ENCODE measurements at places on chromosomes 7 and 10.

- DNase-seq: no peak
Measured at GRCh38 chr7:42475082-42475481, 238.1 kb upstream of the GLI3 start.

DNA sequence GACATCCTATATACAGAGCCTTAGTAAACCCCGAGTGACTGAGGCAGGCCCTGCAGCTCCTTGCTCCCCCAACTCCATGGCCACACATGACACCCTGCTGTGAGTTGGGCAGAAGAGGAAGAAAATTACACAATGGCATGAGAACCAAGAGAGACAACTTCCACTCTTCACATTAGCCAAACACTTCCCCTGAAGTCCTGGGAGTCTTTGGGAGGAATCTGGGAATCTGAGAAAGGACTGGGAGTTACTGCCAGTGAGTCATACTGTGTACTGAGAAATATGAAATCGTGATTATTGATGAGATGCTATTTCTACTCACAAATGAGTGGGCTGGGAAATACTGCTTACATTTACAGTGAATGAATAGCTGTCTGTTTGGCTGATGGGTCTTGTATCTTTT, 116.6 kb downstream of the SPAG6 start:
- DNase-seq: no peak

GRCh38 chr7:90624225-90624911, 28.2 kb downstream of the CDK14 start:
- no peak for DNase-seq

DNA sequence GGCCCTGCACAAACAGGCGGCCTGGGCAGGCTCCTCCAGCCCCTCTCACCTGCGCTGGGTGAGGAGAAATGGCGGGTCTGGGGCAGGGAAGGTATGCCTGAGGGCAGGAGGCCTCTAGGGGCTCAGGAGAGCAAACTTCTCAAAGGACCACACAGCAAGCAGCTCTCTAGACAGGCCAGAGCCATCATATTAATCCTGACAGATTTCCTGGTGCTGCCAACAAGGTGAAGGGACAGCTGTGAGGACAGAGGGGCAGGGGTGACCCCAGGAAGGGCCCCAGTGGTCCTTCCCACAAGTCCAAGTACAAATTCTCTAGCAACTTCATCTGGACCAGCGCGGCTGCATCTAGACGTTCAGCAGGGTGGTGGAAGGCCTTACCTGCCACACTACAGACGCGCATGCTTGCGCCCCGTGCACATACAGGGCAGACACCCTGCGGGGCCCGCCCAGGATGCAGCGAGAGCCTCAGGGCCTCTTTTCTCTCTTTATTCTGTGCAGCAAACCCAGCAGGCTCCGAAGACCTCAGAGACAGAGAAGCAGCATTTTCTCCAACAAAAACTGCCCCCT, 62.1 kb downstream of the ZRANB1 start:
- no peak for DNase-seq

- DNase-seq: no peak
Measured at GRCh38 chr7:87966271-87966670, 32.2 kb downstream of the ADAM22 start.

GRCh38 chr10:52313256-52313932, 687 bp upstream of the DKK1 start:
- no peak for DNase-seq

DNA sequence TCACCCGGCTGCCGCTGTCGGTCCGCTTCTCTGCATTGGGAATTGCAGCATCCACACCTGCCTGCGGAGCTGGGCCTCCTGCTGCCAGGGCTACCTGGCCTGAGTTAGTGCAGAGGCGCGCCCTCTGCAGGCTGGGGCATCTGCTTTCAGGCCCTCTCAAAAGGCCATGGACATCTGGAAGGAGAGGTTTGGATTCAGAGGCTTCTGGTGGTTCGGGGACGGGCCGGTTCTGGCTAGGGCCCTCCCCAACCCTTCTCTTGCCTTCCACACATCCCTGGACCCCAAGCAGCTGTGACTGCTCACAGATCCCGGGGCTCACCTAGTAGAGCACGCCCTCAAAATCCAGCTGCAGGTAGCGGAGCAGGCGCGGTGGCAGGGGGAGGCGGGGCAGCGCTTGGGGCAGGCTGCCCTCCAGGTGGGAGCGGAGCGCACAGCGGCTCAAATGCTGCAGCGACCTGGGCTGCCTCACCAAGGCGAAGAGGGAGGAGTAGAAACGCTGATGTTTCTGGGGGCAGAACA, 8.4 kb upstream of the GBX1 start:
- no peak for DNase-seq

GRCh38 chr10:3036155-3037021, 31.0 kb upstream of the PFKP start:
- DNase-seq: no peak

DNA sequence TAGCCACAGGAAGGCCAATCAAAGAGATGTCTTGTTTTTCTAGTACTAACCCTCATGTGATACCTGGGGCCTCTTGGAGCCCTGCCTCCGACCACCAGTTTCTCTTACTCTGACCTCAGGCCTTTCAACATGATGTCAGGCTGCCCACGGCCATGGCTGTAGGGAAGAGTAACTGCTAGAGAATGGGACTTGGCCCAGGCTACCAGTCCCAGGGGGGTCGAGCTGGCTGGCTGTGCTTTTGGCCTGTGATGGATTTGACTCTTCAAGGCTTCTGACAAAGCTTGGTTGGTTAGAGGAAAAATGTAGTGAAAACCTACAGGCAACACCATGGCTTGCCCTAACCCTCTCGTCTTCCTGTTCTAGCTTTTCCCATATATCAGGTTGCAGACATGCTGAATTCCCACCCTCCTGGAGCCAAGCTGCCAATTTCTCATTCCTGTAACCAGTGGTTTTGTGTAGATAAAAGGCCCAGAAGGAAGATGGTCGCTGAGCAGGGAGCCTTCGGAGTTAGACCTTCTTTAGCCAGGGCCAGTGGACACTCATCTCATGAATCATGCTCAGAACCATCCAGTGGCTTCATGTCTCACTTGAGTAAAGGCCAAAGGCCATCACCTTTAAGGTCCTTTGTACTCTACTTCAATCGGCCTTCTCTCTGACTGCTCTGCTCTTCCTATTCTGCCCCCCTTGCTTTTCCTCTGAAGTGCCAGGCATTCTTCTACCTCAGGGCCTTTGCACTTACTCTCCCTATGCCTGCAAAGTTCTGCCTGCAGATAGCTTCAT, 19.7 kb downstream of the SUFU start:
- DNase-seq: no peak

DNA sequence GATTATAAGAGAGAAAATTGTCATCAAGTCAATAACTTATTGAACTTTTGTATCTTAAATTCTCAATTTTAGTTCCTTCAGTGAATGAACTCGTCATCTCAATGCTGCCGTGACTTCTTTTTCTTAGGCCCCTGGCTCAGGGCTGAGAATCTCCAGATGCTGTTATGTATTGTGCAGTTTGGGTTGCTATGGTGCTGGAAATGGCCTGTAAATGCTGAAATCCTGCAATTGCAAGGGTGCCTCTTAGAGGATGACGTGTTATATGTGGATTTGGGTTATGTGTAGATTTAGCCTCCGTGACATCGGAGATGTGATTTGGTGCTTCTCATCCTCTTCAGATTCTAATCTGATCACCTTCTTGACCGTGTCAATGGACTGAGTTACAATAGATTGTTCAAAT, 55.7 kb upstream of the ZRANB1 start:
- DNase-seq: no peak

DNA sequence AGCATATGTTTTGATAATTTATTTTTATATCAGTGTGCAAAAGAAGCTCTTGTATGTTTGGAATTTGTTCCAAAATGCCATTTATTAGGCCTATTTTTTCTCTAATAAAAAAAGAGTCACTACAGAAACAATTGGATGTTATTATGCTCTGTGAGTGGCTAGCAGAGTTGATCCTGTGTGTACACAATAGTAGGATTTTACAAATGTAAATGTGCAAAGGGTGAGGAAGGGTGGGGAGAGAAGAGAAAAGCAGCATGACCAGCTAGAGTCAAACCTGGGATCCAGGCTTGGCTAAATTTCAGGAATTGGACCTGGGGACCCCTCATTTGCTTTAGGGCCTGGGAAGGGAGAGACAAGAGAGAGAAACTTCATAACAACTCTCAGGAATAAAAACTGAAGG, 32.5 kb downstream of the SEMA3A start:
- DNase-seq: no peak

DNA sequence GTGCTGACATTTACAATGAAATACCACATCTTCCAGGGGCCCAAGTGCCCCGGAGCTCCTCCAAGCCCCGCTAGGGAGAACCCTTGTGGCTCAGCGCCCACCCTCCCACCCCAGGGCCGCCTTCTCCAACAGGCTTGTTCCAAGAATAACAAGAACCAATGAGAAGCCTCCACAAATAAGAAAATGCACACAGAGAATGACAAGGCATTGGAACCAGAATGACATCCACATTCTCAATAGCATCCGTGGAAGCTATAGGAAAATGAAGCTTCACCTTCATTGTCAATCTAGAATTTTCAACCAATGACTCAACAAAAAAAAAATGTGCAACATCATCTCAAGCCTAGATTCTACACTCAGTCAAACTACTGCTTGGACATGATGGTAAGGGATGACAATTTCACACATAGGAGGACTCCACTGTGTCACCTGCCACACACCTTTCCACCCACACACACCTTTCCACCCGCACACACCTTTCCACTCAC, 50.4 kb upstream of the PPP2R2D start:
- no peak for DNase-seq

- no peak for DNase-seq
Measured at GRCh38 chr10:93383562-93383981, 98.6 kb downstream of the MYOF start.

DNA sequence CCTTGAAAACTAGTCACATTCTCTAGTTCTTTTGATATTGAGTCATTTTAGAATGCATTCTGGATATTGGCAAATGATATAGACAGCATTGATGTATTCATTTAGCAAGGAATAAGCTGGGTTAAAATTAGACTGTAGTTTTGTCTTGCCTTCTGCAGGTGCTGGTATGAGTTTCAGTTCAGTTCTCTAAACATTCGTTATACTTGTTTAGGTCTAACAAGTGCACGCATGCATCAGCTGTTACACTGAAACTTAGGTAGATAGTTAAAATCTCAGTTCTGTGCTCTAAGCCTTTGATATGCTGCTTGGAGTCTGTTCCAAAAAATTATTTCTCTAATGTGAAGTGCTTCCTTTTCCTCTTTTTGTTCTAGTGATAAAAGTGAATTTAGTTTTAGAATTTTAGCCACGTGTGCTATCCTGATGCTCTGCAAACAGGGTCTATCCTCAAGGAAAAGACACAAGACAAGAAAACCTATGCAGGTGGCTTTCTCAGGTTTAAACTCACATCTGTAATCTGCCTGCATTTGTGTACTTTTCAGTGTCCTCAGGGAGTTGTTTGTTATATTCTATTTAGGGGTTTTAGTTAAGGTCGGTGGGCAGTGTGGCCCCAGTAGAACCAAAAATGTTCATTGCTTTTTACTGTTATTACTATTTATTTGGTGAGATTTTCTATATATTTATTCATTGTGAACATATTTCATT, 409.0 kb downstream of the CDC14C start:
- DNase-seq: no peak

- no peak for DNase-seq
Measured at GRCh38 chr7:145698526-145699262, 417.9 kb upstream of the CNTNAP2 start.

DNA sequence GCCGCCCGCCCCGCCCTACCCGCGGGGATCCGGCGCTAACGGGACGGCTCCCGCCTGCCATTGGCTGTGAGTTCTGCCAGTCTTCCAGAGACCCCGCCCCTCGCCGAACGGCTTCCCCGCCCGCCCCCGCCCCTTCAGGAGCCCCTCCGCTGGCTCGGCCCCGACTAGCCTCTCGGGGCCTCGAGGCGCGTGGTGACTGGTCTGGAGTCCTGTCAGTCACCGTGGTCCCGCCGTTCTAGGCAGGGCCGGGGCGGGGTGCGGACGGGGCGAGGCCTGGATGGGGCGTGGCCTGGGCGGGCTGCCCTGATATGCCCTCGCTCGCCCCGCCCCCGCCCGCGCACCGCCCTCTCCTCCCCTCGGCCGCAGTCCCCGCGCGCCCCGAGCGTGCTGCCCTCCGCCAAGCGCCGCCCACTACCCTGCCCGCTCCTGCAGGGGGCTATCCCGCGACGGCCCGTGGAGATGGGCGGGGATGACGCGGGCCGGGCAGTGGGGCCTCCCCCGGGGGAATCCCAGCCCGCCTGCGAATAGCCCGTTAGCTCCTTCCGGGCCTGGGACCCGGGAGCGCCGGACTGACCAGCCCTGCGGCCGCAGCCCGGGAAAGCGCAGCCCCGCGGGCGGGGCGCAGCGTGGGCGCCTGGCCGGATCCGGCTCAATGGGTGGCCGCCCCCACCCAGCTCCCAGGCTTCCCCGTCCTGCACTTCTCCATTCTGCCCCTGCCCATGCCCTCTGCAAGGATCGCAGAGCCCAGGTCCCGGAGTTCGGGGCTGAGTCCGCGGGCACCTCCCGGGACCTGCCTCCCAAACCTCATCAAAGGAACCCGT, 444 bp upstream of the HIP1 start:
- peak; percentile 94 for DNase-seq

DNA sequence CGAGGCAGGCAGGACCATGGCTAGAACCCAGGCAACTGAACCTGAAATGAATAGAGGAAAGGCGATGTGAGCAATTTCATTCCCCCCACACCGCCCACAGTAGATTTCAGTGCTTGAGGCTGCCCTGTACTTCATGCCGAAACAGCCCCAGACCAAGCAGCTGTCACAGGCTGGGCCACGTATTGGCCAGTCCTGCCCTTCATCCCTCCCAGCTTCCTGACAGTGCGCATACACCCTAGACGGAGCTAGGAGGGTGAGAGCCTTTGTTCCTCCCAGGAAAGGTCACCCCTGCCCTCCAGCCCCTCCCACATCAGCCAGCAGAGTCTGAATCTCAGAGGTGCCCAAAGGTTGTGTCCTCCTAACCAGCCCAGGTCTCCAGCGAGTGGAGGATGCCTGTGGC, 98.8 kb downstream of the ZMIZ1 start:
- no peak for DNase-seq

- DNase-seq: no peak
Measured at GRCh38 chr7:86930554-86931307, 128.7 kb downstream of the ELAPOR2 start.

- DNase-seq: no peak
Measured at GRCh38 chr7:117704063-117704462, 169.2 kb downstream of the CTTNBP2 start.

DNA sequence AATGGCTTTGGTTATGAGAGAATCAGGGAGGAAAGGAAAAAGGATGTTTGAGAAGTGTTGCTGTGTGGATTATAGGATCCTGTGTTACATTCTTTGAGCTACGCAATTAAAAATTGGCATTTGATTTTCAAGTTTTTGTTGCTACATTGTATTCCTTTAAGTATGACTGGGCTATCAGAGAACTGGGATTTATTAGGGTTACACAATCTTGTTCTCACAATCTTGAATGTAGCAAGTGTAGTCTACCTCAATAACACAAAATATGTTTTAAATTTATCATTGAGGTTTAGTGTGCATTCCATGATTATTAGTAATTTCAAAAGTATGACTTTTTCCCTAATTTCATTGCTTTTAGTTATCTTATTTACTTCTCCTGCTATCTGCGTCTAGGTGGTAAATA, 113.9 kb downstream of the CACNB2 start:
- no peak for DNase-seq

GRCh38 chr7:25732766-25733217, 419.2 kb upstream of the NFE2L3 start:
- no peak for DNase-seq

All from stimulated activated CD8-positive, alpha-beta memory T cell treated with anti-CD3 and anti-CD28 coated beads, Interleukin-15, amount 100 ng/mL, for 24 hours (primary cell).